ENCODE measurements at places on chromosomes 4 and X.

DNA sequence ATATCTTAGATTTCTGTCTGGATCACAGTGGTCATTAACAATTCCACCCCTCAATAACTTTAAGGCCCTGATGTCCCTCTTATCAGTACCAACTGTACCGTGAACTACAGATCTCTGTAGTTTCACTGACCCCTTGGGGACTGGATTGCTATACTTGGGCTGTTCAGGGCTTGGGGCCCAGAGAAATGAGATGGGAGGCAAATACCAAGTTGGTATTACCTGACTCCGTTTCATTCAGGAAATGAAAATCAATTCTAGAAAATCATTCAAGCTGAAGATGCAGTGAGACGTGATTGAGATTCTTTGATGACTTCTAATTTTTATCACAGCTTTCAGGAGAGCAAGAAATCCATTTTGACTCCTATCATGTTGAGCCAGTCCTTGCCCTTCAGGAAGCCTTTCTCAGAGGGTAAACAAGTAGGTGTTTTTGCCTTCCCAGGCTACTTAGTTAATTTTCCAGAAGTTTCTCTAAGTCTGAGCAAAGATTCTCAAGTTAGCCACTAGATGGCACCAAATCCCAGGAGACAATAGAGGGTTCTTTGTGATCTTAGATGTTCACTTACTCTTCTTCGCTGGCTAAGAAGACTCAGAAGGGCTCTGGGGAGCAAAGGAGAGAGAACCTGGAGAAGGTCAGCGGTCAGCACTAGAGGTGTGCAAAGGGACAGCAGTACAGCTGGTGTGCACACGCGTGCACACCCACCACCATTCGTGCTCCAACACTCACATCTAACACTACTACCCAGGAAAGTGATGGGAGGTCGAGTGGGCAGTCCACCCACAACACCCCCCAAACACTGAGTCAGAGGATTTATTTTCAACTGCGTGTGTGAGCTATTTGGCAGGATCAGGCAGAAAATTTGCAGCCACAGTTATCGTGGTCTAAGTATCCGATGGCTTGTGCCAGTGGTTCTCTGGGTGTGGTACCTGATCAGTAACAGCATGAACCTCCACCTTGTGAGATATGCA lies 7.4 kb downstream of the HNRNPH2 start:
- no peak for DNase-seq

DNA sequence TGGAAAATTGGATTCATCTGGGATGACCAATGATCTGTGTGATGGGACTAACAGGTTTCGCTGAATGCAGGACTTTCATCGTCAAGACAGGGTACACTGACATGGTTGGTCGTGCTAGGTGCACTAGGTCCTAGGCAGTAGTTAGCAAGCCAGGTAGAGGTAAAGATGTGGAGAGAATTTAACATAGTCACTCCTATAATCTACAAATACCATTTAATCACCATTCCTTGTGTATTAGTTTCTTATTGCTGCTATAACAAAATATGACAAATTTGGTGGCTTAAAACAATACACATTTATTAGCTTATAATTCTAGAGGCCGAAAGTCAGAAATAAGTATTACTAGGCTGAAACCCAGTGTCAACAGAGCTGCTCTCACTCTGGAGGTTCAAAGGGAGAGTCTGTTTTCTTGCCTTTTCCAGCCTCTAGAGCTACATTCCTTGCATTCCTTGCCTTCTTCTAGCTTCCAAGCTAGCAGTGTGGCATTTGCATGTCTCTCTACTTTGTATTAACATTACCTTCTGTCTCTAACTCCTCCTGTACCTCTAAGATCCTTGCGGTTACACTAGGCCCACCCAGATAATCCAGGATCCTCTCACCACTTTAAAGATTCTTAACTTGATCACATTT lies 98.7 kb upstream of the GRIA3 start:
- DNase-seq, result peak; percentile 7

DNA sequence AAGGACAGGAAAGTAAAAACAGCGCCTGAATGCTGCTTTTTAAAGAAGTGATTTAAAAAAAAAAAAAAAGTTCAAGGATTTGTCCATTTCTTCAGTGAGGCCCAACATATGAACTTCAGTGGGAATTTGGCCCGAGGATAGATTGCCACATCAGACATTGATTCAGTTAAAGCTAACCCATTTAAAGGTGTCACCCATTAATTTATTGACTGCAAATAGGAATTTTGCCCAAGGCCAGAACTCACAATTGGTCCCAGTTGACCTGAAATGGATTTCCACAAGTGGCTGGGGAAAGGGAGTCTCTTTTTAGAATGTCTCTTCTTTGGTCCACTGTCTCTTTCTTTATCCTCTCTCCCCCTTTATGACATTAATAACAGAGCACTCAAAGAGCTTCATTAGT lies 86.5 kb upstream of the RPL34 start:
- DNase-seq, result peak; percentile 12

- DNase-seq, result no peak
Observed at GRCh38 chrX:70034646-70035045, 15.1 kb downstream of the AWAT2 start.

DNA sequence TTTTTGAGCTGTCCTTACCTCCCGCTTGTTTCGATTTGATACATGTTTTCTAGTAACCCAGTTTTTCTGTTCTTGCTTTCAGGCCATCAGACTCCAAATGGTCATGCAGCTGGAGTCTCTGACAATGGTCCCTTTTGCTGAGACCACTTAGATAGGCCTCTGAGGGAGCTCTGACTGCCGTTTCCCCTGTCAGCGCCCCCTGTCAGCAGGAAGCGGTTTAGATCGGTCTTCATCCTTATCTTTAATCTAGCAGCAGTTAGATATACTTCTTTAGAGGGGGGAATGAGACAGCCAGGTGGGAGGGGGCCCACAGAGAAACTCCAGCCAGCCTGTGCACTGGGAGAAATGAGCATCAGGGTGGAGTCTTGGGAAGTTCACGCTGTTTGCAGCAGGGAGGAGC lies 457.9 kb downstream of the GPAT3 start:
- DNase-seq, result no peak

- DNase-seq, result no peak
Observed at GRCh38 chrX:147763131-147763530, 148.6 kb upstream of the FMR1 start.

GRCh38 chr4:123844374-123844773 lies 447.8 kb downstream of the SPRY1 start:
- no peak for DNase-seq

DNA sequence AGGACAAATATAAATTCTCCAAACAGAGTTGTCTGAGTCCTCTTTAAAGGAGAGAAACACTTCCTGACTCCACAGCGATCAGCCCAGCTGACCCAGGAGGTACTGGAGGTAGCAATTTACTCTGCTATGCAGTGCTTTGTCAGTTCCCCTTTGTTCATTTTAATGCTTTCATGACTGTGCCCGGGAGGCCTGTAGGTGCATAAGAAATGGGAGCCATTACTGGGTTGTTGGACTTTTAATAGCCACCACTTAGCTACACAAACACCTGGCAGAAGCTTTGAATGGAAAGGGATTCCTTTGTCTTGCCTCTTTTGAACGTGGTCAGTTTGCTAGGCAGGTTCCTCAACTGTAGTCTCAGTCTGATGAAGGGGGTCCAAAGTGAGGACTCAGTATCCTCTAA lies 59.0 kb upstream of the AFF2 start:
- DNase-seq, result no peak

GRCh38 chr4:112939901-112940300 lies 109.6 kb upstream of the ANK2 start:
- no peak for DNase-seq

Measured in T47D (cell line).